ENCODE measurements at places on chromosomes 1 and 21. TPM values are rescaled to one million over a fixed set of nuclear protein-coding genes. Genes with fewer than 3 reads are reported as not detected.
A peak's percentile ranks its signal among the peaks of the same experiment; 100 is the strongest.

Gene MSTO1
- 74.9 TPM for total RNA-seq

Gene SHISAL2A
- total RNA-seq: 2.2 TPM

Gene DOP1B
- total RNA-seq: 7.6 TPM

Gene DLGAP3
- 4.1 TPM for total RNA-seq

- peak; percentile 59 for ATAC-seq
These were observed 3.7 kb upstream of the SEMA4A start for GRCh38 chr1:156149374-156150332.

DNA sequence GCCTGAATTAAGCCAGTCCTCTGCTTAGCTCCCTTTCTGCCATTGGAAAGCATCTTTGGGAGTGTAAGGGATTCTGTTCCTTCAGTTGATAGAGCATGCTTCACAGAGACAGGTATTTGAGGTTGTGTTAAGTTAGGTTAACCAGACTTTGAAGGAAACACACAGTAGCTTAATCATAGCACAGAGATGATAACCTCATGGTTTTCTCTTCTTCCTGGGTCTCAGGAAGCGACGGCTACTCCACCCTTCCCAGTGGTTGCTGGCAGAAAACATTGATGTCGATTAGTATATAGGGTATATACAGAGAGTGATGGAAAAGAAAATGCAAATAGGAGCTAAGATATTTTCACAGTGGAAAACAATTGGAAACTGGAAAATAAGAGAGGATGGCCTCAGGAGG lies 42.0 kb downstream of the S1PR1 start:
- no peak for ATAC-seq

DNA sequence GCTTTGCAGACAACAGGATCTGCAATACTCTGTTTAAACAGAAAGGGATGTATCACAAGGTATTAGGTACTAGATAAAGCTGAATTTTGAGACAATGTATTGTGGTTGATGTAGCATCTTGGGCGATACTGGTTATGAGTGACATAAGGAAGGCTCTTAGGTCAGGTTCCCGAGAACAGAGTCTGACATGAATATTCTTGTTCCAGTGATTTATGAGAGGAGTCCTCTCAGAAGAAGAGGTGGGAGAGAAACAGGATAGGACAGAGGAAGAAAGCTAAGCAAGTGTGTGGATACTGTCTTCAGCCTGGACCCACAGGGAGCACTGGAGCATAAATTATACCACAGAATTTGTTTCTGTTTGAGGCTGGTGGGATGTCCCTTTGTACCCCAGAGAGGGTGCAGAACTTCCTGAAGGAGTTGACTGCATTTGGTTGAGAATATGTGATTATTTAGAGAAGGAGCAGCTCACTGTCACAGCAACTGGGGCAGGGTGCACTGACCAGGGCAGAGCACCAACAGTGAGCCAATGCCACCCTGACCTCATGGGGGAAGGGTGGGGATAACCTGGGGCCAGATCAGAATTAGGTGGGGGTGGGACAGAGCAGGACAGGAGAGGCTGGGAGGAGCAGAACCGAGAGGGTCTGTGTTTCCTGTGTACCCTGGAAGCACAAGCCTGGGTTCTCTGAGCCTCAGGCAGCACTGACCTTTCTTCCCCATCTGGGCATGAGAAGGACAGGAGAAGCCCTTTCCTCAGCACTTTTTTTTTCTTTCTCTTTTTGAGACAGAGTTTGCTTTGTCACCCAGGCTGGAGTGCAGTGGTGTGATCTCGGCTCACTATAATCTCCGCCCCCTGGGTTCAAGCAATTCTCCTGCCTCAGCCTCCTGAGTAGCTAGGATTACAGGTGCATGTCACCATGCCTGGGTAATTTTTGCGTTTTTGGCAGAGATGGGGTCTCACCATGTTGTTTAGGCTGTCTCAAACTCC lies 36.3 kb upstream of the SLC6A9 start:
- ATAC-seq: no peak

DNA sequence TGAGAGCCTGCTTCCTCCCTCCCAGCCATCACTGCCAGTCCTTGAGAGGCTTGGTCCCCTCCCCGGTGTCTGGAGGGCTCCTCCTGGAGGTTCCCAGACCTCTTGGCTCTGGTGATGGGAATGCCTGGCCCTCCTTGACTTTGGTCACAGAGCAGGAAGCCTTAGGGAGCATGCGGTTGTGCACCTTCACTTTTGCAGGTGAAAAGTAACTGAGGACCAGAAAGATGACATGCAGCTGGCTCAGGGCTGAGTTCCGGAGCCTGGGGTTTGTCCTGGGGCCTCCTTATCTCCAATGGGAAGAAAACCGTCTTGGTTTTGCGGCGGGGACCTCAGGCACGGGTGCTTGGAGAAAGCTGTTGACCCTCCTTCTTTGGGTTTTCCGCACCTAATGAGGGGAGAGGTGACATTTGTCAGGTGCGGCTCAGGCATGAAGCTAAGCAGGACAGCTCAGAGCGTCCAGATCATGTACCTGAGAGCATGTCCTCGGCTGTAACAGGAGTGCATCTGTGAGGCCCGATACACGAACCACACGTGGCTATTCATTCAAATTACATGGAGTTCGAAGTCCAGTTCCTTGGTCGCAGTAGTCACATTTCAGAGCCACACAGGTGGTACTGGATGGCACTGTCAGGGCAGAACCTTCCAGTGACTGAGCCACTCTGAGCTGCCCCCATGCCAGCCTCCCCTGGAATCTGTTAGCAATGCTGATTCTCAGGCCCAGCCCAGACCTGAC lies 608 bp upstream of the MX2 start:
- ATAC-seq: no peak

- ATAC-seq: peak; percentile 22
These were observed at the start of gene PLEKHM2 for GRCh38 chr1:15684042-15684461. Gene PLEKHM2 (plus strand): TSS chr1:15684320. CDS start chr1:15684559, 239 bp downstream.

DNA sequence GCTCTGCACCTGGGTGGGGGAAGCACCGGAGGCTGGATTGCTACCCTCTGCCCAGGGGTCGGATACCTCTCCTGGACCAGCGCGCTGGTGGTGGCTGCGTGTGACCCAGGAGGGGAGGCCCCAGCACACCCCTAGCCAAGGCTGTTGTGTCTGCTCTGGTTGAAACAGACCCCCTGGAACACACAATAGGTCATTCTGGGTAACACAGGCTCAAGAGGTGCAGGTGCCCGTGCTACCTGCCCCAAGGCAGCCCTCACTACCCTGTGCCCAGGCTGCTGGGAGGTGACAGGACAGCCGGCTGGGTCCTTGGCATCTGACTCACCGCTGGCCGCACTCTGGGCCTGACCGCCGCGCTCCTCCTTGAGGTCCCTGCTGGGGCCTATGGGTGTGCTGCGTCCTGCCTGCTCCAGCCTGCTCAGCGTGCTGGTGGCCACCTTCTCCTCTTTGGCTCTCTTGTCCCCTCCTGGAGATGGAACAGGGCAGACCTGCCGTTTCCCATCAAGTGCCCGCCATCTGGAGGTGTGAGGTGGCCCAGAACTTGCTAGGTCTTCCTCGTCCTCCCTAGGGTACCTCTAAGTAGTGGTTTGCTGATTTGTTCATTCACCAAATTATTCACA lies 30.0 kb downstream of the ZBTB17 start:
- ATAC-seq: no peak

Data from motor neuron (in vitro differentiated cells).